ENCODE measurements at places on chromosomes 6 and 20.

- DNase-seq, result no peak
Observed at GRCh38 chr20:60976139-60976538, 275.9 kb upstream of the CDH4 start.

GRCh38 chr6:298233-299103 lies 6.2 kb downstream of the DUSP22 start:
- no peak for DNase-seq

DNA sequence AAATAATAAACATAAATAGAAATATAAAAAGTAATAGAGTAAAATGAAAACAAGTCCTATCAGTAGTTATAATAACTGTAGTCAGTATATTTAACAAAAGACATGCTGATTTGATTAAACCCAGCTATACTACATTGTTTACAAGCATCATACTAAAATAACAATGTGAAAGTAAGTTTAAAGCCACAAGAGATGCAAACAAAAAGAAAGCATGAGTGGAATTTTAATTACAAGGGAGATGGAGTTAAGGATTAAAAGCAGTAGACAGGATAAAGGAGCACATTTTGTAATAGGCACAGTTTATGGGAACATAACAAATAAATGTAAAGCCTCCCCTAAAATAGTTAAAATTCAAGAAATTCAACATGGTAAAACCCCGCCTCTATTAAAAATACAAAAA lies 41.5 kb downstream of the SENP6 start:
- DNase-seq, result no peak

DNA sequence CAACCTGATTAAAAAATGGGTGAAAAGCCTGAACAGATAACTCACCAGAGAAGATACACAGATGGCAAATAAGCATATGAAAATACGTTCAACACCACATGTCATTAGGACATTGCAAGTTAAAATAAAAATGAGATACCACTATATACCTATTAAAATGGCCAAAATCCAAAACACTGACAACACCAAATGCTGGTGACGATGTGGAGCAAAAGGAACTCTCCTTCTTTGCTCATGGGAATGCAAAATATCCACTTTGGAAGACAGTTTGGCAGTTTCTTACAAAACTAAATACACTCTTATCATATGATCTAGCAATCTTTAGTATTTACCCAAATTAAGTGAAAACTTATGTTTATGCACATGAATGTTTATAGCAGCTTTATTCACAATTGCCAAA lies 100.5 kb upstream of the ARID1B start:
- DNase-seq, result no peak

DNA sequence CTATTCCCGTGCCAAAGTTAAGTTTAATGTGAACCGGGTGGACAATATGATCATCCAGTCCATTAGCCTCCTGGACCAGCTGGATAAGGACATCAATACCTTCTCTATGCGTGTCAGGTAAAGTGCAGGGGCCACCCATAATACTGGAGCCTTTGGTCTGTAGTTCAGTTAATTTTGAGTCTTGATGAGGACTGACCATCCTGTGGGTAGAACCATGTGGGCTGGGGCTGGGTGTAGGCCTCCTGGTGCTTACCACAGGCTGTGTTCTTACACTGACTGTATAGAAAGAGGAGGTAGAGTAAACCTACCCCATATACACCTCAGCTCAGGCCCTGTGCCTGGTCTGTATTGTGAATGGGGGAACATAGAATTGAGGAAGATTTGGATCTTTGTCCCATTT lies 2.4 kb downstream of the NOP56 start:
- DNase-seq, result no peak

Data from Right ventricle myocardium superior (tissue), 1 donor.